ENCODE measurements at places on chromosomes 2 and 18. TPM values are rescaled to one million over a fixed set of nuclear protein-coding genes. Genes with fewer than 3 reads are reported as not detected.

GRCh38 chr2:80302314-80303005 lies 2.1 kb downstream of the LRRTM1 start:
- no peaks in the 10 kb centered on the region for H3K36me3 ChIP-seq
- H3K4me1 ChIP-seq = peaks cover 49% of the 10 kb centered on the region
- DNase-seq = no peak
- H3K27ac ChIP-seq = no peak overlapping the region
- peak overlapping the region; percentile 83 for H3K4me3 ChIP-seq

- no peak overlapping the region for H3K4me3 ChIP-seq
- no peak for DNase-seq
- H3K4me1 ChIP-seq = peaks cover 10% of the 10 kb centered on the region
- H3K27ac ChIP-seq = peak overlapping the region; percentile 45
- peaks cover 22% of the 10 kb centered on the region for H3K27me3 ChIP-seq
Observed at GRCh38 chr18:58455314-58456188, 173.3 kb downstream of the ALPK2 start.

DNA sequence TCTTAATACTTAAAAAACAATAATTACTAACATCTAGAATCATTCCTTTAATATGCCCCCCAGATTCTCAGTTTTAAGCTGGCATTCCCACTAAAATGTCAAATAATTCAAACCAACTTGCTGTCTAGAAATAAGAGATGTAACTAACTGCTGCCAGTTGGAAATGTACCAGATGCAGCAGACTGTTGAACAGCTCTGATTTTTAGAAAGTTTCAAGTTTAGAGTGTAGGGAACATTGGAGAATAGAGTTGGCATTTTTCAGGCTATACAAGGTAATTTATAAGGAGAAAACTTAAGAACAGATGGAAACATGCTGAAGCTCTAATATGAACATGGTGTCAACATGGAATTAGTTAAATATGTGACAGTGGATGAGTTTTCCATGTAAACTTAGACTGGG lies 101.4 kb downstream of the PTRHD1 start:
- no peaks in the 10 kb centered on the region for H3K4me1 ChIP-seq
- no peak overlapping the region for H3K27ac ChIP-seq
- no peaks in the 10 kb centered on the region for H3K27me3 ChIP-seq
- H3K36me3 ChIP-seq = peaks cover 30% of the 10 kb centered on the region

LIPG gene
- total RNA-seq = 25.7 TPM

DNAJC5G gene
- 0.18 TPM for total RNA-seq

SLC35G4 gene
- total RNA-seq = not detected

ECEL1 gene
- total RNA-seq = 9.5 TPM

GPR35 gene
- total RNA-seq = 6.0 TPM

Measured in mesothelial cell of epicardium (in vitro differentiated cells).